ENCODE measurements at places on chromosomes 16 and 17. TPM values are rescaled to one million over a fixed set of nuclear protein-coding genes. Genes with fewer than 3 reads are reported as not detected.
A peak's percentile ranks its signal among the peaks of the same experiment; 100 is the strongest.

Gene KRT25
- not detected for total RNA-seq

Gene MPO
- not detected for total RNA-seq

Gene ERN2
- not detected for total RNA-seq

Gene CLDN7
- total RNA-seq: 1.1 TPM

Gene MGAT5B
- not detected for total RNA-seq

DNA sequence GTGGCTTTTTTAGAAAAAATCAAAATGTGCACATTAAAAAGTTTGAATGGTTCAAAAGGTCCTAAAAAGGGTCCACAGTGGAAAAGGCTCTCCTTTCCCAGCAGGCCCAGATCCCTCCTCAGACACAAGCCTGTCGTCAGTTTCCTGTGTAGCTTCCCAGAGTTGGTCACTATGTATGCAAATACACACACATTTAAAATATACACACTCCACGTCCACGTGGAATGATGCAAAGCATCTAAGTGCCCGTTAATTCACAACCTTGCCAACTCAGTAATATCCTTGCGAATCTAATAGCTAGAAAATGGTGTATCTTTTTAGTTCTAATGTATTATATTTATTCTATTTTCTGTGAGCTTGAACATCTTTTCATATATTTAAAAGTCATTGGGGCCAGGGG is 17.7 kb downstream of the NLRC5 start:
- peaks cover 83% of the 10 kb centered on the region for H3K4me1 ChIP-seq
- H3K27me3 ChIP-seq: no peaks in the 10 kb centered on the region
- no peak for DNase-seq
- H3K27ac ChIP-seq: peak overlapping the region; percentile 69
- H3K36me3 ChIP-seq: peaks cover 62% of the 10 kb centered on the region

DNA sequence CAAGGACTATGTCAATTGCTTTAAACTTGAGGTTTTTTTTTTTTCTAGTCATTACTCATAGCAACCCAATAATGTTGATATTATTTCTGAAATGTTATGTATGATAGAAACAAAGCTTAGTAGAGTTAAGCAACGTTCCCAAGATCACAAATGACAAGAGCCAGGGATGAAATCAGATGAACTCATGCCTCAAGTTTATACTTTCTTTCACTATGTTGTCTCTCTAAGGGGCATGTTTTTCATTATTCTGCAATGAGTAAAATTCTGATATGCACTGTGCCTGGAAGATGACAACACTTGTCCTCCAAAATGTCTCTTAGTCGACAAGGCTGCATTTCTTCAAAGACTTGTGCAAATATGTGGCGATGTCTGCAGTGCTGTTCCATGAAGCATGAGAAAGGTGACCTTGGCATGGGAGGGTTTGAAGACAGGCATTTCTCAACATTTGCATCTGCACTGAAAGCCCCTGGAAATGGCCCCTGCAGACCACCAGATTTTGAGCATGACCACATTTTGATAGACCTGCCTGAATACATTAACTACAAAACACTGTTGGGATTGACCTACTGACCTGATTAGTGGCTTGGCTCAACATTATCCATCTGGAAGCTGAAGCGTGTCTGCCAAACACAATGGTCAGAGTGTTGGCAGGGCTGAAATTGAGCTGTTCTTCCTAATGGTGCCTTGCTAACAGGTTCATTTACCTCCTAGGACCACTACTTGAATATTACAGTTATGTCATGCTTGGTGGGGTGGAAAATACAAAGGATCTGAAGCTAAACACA is 1027.5 kb downstream of the CDH11 start:
- H3K4me3 ChIP-seq: no peak overlapping the region
- no peaks in the 10 kb centered on the region for H3K36me3 ChIP-seq
- H3K4me1 ChIP-seq: no peaks in the 10 kb centered on the region
- no peak overlapping the region for H3K27ac ChIP-seq
- no peak for DNase-seq

GRCh38 chr16:56776562-56776961 is 46.6 kb downstream of the NUP93 start:
- H3K36me3 ChIP-seq: no peaks in the 10 kb centered on the region
- H3K4me3 ChIP-seq: no peak overlapping the region
- H3K27me3 ChIP-seq: no peaks in the 10 kb centered on the region
- DNase-seq: no peak

GRCh38 chr16:4372001-4372577 is 441 bp downstream of the VASN start:
- H3K4me3 ChIP-seq: peak overlapping the region; percentile 55
- H3K4me1 ChIP-seq: peaks cover 2% of the 10 kb centered on the region
- H3K27me3 ChIP-seq: no peaks in the 10 kb centered on the region
- no peak overlapping the region for H3K27ac ChIP-seq
- H3K36me3 ChIP-seq: peaks cover 5% of the 10 kb centered on the region
- peak; percentile 44 for DNase-seq

All from activated CD8-positive, alpha-beta T cell treated with anti-CD3 and anti-CD28 coated beads, Interleukin-2, amount 10 ng/mL, durations not matched to agents 7 days and 5 days (primary cell).